ENCODE measurements at places on chromosomes 1 and 21.

GRCh38 chr21:28827422-28827821, 165.3 kb downstream of the LTN1 start:
- no peak for DNase-seq

GRCh38 chr1:204576422-204576821, 60.2 kb downstream of the MDM4 start:
- no peak for DNase-seq

- no peak for DNase-seq
Observed at GRCh38 chr1:208681878-208682663, 437.9 kb upstream of the PLXNA2 start.

GRCh38 chr1:39866767-39867166, 16.5 kb downstream of the TRIT1 start:
- no peak for DNase-seq

DNA sequence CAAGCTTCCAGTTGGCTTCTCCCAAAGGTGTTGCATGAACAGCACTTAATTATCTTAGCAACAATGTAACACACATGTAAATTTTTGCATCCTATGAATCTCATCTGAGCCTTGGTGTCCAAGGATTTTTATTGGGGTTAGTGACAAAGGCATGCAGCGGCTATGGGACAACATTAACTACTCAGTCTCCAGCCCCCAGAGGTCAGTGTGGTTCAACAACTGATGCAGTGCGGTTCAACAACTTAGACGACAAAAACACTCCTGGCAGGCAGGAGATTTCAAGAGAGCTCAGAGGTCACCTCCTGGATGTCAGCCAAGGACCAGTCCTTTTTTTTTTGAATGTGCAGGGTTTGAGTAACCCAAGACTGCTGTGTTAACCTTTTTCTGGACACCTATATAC, 77.5 kb upstream of the HMCN1 start:
- DNase-seq = no peak

DNA sequence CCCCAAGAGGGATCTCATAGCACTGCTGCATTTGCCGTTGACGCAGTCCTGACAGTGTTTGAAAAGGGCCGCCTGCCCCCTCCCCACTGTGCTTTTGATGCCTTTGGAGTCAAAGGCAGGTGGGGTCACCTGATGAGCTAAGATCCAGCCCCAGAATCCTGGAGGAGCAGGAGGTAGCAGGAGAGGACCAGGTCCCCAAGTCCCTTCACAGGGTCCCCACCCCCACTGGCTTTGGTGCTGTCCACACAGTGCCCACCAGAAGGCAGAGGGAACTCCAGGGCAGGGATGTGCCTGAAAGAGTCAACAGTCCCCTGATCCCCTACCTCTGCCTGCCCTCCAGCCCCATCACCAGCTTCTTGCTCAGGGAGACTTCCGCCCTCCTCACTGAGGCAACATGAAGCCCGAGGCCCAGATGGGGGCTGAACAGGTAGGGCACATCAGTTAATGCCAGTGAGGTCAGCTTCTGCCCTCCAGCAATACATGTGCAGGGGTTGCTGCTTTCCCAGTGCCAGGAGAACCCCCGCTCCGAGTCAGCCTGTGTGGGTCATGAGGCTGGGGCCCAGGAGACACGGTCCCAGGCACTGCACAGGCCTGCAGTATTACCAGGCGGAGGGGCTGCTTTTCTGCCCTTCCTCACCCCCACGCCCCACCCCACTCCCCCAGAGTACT, 8.8 kb upstream of the KCNC4 start:
- DNase-seq = no peak

DNA sequence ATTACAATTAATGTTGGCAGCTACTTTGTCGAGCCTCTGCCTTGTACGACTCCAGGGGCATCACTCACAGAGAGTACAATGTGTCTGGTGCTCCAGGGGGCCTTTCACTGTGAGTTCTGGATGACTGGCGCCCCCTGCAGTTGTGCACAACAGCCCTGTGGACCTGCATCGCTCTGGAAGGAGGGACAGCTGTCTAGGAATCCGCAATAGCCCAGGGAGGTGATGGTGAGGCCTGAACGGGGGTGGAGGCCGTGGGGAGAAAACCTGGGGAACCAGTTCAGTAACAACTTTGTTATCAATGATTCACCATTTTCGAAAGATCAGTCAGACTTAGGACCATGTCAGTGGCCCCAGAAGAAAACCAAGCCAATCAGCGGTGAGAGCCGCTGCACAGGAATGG, 189.1 kb downstream of the KAZN start:
- DNase-seq = no peak

- no peak for DNase-seq
Observed at GRCh38 chr21:27805696-27806095, 838.8 kb upstream of the ADAMTS5 start.

GRCh38 chr1:119758584-119758983, 10.1 kb downstream of the HMGCS2 start:
- no peak for DNase-seq

DNA sequence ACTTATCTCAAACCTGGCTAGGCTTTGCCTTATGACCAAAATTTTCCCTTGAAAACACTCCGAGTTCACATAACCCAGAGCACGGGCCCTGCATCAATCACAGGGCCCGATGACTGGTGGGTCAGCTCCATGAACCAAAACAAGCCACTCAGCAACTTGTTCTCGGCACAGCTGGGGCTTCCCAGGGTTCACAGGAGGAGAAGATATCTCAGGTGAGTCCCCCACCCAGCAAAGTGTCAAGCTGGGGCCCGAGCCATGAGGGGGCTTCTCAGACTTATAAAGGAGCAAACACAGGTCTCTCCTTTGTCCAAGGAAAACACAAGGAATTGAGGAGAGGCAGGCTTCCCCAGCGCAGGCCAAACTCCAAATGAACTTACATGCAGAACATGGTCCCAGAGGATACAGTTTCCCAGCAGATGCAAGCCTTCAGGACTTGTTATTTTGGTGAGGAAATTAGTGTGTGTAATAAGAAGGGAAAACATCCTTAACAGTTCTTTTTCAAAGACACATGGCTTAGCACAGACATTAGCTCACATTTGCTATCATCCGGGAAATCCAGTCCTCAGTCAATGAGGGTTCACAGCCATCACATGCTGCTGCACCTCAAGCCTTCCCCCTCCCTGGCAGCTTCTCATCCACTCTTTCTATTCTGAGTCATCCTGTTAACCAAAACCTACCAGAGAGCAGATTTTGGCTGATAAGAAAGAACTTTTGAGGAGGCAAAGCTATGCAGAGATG, 98.1 kb upstream of the NFIA start:
- DNase-seq = no peak

DNA sequence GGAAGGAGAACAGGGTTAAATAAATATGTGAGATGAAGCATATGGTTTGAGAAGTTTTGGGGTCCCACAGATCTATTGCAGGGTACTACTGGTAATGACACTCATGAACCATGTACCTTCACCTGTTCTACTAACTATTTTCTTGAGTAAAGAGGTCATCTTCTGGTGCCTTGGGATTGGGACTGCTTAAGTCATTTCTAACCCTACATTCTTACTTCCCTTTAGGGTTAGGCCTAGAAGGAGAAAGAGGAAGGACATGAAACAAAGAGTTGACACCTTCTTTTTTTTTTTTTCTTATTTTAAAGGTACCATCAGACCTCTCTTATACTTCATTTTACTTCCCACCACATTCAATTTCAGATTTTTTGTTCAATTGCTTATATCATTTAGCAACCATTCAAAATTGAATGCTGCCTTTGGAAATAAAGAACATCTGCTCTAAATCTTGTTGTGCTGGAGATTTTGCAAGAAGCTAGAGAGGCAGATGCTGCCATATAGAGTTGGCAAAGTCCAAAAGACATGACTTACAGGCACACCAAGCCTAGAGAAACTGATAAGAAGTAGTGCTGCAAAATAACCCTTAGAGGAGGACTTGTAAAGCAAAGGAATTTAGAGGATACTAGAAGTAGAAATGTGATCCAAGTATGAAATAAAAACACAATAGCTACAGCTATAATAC, 374.4 kb upstream of the ST6GALNAC5 start:
- no peak for DNase-seq

DNA sequence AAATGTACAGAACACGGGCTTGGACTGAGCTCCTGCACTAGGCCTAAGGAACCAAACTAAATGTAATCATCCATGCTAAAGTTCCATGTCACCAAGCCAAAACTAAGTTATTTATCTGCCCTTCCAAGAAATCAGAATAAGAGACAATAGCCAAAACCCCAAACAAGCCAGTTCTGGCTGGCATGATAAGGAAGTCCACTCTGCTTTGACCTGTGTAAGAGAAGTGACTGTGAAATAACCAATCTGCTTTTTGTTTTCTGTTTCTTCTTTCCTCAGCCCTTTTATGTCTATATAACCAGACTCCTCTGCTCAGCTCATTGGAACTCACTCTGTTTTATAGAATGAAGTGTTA, 15.1 kb downstream of the PLPPR5 start:
- no peak for DNase-seq

- DNase-seq = no peak
Observed at GRCh38 chr1:194870860-194871259, 1684.4 kb upstream of the B3GALT2 start.

DNA sequence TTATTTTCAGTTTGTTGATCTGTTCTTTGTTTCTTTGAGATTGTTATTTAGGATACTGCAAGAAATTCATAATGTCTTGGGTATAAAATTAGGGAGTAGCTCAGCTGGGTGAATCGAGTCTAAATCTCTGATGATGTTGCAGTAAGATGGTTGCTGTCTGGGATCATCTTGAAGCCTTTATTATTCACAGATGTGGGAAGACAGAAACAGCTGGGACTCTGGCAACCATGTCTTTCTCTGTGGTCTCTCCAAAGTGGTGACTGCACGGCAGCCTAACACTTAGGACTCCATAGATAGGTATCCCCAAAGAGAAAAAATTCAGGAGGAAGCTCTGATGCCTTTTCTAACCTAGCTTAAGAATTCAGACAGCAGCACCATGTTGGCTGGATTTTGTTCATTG, 52.7 kb downstream of the RAP1A start:
- no peak for DNase-seq
